Osteocyte (in vitro differentiated cells): ENCODE measurements at places on chromosomes 12 and 14. TPM values are rescaled to one million over a fixed set of nuclear protein-coding genes. Genes with fewer than 3 reads are reported as not detected.

The IGF1 gene
- total RNA-seq: 0.21 and 0.40 TPM in 2 replicates

The CEP83 gene
- 11.2 and 13.1 TPM in 2 replicates for total RNA-seq

The ST8SIA1 gene
- total RNA-seq: 3.6 and 3.7 TPM in 2 replicates

The DDX54 gene
- 52.8 and 52.9 TPM in 2 replicates for total RNA-seq

The PHLDA1 gene
- total RNA-seq: 52.0 and 53.7 TPM in 2 replicates

The PLEKHH1 gene
- total RNA-seq: 0.50 and 1.0 TPM in 2 replicates

The SLCO1C1 gene
- total RNA-seq: 0.51 and 0.68 TPM in 2 replicates

The SRGAP1 gene
- 11.0 and 11.7 TPM in 2 replicates for total RNA-seq

The P3H3 gene
- 86.5 and 90.8 TPM in 2 replicates for total RNA-seq

The TSPAN8 gene
- total RNA-seq: 0.38 TPM in 1 of 2 replicates, not detected in the other

The TAS2R50 gene
- 1.6 and 3.1 TPM in 2 replicates for total RNA-seq

The TBC1D30 gene
- total RNA-seq: 1.2 and 2.0 TPM in 2 replicates

The SCNN1A gene
- 2.5 and 3.2 TPM in 2 replicates for total RNA-seq

The TSPAN19 gene
- total RNA-seq: not detected in 2 replicates

The AQP5 gene
- total RNA-seq: 0.24 and 0.46 TPM in 2 replicates

The PARP11 gene
- 6.7 and 8.7 TPM in 2 replicates for total RNA-seq

The RNASE3 gene
- not detected in 2 replicates for total RNA-seq

The TOMM20L gene
- not detected in 2 replicates for total RNA-seq

The MAP3K9 gene
- 1.3 and 1.4 TPM in 2 replicates for total RNA-seq

The KRT79 gene
- not detected in 2 replicates for total RNA-seq

The RD3L gene
- not detected in 2 replicates for total RNA-seq

The KRT2 gene
- total RNA-seq: not detected in 2 replicates

The TTC9 gene
- 0.99 and 1.2 TPM in 2 replicates for total RNA-seq

The PRR4 gene
- total RNA-seq: 2.2 and 4.4 TPM in 2 replicates

The FBXW8 gene
- total RNA-seq: 32.1 and 33.6 TPM in 2 replicates

The SMCO2 gene
- not detected in 2 replicates for total RNA-seq

The SERPINA5 gene
- total RNA-seq: 0.16 TPM in 1 of 2 replicates, not detected in the other

The DPF3 gene
- total RNA-seq: 5.3 and 5.8 TPM in 2 replicates

The LRRK2 gene
- not detected in 2 replicates for total RNA-seq

The KRAS gene
- total RNA-seq: 24.3 and 25.1 TPM in 2 replicates

The MTERF2 gene
- 12.1 and 12.5 TPM in 2 replicates for total RNA-seq

The TCL1B gene
- not detected in 2 replicates for total RNA-seq

The APOF gene
- total RNA-seq: not detected in 2 replicates

The GNB3 gene
- total RNA-seq: 8.3 and 10.6 TPM in 2 replicates
